Pancreas (tissue), 10 donors: ENCODE measurements at places on chromosomes 7 and 10. TPM values are rescaled to one million over a fixed set of nuclear protein-coding genes. Genes with fewer than 3 reads are reported as not detected.
A peak's percentile ranks its signal among the peaks of the same experiment; 100 is the strongest.

- no peak for DNase-seq
Measured at GRCh38 chr10:108462005-108462404, 1297.5 kb upstream of the SORCS1 start.

DNA sequence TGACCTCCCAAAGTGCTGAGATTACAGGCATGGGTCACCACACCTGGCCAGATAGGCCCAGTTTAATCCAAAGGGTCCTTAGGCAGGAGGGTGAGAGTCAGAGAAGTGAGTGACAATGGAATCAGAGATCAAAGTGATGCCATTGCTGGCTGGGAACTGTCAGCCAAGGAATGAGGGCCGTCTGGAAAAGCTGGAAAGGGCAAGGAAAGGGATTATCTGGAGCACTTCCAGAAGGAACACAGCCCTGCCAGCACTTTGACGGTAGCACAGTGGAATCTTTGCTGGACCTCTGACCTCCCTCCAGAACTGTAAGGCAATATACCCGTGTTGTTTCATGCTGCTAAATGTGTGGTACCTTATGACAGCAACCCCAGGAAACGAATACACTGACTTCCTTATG, 11.3 kb upstream of the TAS2R40 start:
- no peak for DNase-seq

DNA sequence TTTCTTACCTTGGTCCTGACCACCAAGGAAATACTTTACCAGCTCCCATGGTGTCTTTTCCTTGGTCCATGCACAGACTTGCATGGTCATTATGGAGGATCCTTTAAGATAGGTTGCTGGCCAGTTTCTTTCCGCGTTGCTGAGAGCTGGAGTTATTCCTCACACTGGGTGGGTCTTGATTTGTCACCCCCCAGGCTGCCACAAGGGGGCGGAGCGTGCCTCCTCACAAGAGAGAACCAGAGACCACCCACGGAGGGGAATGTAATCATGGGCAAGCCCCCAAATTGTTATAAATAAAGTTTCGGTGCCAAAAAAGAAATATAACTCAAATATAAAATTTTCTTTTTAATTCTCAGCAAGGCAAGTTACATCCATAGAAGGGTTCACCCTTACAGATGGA, 10.5 kb upstream of the TRIM24 start:
- no peak for DNase-seq

GRCh38 chr10:86960003-86960862, 1.8 kb downstream of the SNCG start:
- peak; percentile 70 for DNase-seq

The OR13A1 gene
- polyA plus RNA-seq = 0.19 TPM
